ENCODE measurements at places on chromosomes 12 and 14.

GRCh38 chr12:130137040-130138018 is 24.9 kb upstream of the FZD10 start:
- DNase-seq: no peak

DNA sequence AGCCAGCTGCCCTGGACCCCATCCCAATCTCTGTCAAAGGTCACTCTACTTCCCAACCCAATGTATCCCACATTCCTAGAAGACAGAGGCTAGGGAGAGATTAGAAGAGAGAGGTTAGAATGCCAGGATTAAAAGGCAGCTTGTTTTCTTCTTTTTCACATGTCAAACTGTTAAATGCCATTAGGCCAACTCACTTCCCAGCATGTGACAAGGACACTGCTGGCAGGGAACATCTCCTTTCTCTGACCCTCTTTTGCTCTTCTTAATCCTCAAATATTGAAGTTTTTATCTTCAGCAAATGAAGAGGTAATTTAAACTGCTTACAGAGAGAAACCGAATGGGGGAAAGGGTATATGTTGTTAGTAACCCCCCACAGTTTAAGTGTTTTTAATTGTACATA is 89.1 kb downstream of the BBS10 start:
- no peak for DNase-seq

DNA sequence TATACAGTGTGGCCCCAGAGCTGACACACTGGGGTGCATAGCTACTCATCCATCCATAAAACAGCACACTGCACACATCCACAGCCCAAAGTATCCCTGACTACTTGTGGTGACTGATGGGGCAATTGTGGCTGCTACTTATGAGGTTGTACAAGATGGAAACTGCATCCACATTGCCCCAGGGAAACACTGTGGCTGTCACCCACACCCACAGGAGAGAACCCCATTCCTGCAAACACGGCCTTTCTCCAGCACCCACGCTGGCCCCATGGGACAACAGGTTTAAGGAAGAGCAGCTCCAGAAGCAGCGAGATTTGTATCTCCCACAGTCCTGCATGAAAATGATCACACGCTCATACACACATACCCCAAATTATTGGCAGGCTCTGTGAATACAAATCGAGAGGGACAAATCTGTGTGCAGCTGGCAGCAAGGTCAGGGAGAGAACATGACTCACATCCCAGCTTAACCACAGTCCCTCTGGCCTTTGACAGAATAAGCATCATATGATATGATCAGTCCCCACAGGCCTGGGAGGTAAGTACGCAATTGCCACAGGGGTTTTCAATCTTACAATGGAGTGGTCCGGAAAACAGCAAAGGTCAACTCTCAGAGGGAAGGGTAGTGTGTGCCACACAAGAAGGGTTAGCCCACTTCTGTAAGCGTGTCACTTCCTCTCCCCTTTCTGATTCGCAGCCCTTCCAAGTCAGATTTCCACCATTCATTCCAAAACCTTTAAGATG is 61.9 kb downstream of the ESR2 start:
- no peak for DNase-seq

DNA sequence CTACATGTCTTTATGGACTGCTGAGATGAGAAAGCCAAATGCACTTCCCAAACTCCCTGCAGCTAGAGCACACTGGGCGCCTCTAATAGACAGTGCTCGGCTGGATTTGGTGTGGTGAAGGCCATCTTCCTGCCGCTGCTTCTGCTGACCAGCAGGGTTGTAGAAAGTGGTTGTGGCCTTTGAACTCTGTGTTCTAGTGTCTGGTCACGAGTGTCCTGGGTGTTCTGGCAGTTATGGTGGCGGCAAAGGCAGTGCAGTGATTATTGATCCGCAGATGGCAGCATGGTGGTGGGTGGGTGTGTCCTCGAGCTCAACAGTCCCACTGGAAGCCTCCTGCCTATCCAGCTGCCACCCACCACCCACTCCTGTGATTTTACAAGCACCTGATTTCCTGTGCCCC is 43.4 kb downstream of the SMIM41 start:
- no peak for DNase-seq
